A549 treated with Hydrocortisone at 1 μM for 4 hours (cell line): ENCODE measurements at places on chromosomes 6 and 20. TPM values are rescaled to one million over a fixed set of nuclear protein-coding genes. Genes with fewer than 3 reads are reported as not detected.

The ROS1 gene
- 0.17 to 0.29 TPM (median 0.21 TPM) in 5 replicates for total RNA-seq

The EDN1 gene
- total RNA-seq = 36.3 to 45.1 TPM (median 38.8 TPM) in 5 replicates

The EPB41L2 gene
- 29.5 to 45.7 TPM (median 34.0 TPM) in 5 replicates for total RNA-seq

The PFDN6 gene
- 95.0 to 118 TPM (median 104 TPM) in 5 replicates for total RNA-seq

The SLPI gene
- total RNA-seq = 8.8 to 15.1 TPM (median 11.1 TPM) in 5 replicates

The DEK gene
- 68.0 to 98.1 TPM (median 82.0 TPM) in 5 replicates for total RNA-seq
